Activated CD4-positive, alpha-beta T cell treated with anti-CD3 and anti-CD28 coated beads, Interleukin-2, amount 50 U/mL, for 1 hour (primary cell): ENCODE measurements at places on chromosomes 2 and 18.

- DNase-seq, result no peak
Measured at GRCh38 chr2:85926526-85926925, 37.7 kb upstream of the ST3GAL5 start.

DNA sequence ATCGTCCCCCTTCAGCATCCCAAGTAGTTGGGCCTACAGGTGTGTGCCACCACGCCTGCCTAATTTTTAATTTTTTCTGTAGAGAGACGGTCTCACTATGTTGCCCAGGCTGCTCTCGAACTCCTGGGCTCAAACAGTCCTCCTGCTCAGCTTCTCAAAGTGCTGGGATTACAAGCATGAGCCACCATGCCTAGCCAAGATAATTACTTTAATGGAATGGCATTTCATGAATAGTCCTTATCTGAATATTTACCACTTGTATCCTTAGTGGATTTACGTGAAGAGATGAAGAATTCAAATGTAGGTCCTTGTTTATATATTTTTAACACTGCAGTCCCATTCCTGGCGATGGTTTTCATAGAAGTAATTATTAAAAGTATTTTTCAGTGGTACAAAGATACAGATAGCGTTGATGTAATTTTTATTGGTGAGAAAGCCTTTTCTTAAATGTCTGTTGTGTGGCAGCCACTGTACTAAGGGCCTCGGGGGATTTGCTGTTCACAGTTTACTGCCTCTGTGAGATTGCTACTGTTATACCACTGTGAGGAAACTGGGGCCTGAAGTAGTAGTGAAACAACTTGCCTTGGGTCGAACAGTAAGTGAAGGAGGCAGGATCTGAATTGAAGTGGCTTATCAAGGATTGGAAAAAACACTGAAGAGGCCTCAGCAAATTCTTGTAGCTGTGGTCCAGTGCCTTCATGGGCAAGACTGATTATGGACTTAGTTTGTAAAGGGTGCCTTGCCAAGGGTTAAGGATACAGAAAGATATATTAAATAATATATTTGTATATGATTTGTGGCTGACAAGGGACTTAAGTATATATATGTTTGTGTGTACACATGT is 151.2 kb downstream of the PRPF40A start:
- no peak for DNase-seq

DNA sequence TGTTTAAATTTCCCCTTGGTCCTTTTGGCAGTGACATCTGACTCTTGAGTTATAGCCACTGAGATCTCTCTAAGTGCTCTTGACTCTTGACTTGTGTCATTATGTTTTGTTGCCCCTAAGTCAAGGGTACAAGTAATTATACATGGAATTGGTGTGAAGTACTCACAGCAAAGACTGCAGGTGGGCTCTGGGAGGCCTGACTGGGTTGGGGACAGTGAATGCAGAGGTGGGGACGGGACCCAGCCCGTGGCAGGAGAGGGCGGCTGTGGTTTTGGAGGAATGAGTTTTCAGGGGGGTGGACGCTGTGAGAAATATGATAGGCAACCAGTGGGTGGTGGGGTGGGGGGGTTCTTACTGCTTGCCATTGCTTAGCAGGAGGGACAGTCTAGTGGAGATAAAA is 97.8 kb downstream of the NCK2 start:
- no peak for DNase-seq

GRCh38 chr18:67615876-67616275 is 99.4 kb upstream of the DSEL start:
- DNase-seq, result no peak

DNA sequence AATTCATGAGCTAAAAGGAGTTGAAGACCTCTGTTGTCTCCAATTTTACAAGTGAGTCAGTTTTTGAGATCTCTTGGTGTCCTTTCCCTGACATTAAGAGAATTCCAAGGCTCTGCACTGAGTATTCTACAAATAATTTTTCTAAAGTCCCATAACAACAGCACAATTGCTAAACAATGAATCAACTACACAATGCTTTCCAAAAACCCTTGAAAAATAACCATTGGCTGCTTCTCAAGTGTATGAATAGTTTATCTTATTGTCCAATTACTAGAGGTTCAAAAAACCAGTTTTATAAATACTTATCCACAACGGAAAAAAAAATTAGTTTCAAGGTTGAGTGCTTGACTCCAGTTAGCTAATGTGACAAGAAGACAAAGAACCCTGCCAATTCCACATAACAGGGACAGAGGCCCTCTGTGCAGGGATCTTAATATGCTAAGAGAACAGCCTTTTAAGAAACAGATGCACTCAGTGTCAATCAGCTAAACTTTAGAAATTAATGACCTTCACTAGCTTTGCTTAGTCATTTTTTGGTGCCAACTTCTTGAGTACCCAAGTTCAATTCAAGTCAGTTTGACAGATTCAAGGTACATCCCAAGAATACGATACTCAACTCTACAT is 266.6 kb upstream of the CYP26B1 start:
- DNase-seq, result no peak

- no peak for DNase-seq
Measured at GRCh38 chr18:59986139-59986538, 86.3 kb downstream of the PMAIP1 start.

DNA sequence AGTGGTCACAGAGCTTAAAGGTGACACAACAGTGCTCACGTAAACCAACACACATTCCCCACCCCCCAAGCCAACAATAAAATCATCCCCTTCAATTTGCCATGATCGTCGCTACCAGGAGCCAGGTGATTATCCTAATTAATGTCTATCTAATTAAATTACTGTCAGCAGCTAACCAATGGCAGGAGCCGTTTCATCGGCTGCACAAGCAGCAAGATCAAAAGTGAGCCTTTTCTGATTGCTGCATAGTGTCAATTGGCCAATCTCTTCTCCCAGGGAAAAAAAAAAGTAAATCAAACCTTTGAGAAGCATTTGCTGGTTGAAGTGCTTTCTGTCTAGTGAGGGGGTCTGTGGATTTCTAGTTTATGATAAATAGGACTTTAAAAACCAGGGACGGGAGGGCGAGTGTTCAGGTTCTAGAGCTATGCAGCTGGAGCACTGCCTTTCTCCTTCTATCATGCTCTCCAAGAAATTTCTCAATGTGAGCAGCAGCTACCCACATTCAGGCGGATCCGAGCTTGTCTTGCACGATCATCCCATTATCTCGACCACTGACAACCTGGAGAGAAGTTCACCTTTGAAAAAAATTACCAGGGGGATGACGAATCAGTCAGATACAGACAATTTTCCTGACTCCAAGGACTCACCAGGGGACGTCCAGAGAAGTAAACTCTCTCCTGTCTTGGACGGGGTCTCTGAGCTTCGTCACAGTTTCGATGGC is at the start of gene TBR1:
TBR1 (plus strand) TSS at position 311 of the 721 bp plus-strand sequence; CDS start at position 425, 114 bp downstream.
- no peak for DNase-seq

- no peak for DNase-seq
Measured at GRCh38 chr2:67232936-67233335, 164.2 kb upstream of the ETAA1 start.

GRCh38 chr2:183014005-183014404 is 24.3 kb downstream of the NCKAP1 start:
- no peak for DNase-seq

- no peak for DNase-seq
Measured at GRCh38 chr2:50356858-50357257, 675.1 kb downstream of the NRXN1 start.

- no peak for DNase-seq
Measured at GRCh38 chr2:31694444-31694843, 113.7 kb upstream of the SRD5A2 start.

DNA sequence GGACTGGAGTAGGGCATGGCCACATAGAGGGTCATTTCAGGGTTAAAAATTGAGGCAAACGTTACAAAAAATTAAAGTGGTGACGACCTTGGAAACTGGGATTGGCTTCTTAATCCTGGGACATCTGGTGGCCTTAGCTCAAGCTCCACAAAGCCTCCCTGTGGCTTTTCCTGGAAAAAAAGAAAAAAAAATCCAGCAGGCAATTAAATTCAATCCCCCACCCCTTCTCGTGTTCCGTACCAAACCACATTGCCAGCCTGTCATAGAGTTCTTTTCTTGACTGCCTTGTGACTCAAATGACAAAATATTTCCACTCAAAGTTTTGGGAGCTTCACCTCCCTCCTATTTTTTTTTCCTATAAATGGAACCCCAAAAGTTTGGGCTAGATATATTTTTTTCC is 195.6 kb downstream of the HRH4 start:
- DNase-seq, result no peak

DNA sequence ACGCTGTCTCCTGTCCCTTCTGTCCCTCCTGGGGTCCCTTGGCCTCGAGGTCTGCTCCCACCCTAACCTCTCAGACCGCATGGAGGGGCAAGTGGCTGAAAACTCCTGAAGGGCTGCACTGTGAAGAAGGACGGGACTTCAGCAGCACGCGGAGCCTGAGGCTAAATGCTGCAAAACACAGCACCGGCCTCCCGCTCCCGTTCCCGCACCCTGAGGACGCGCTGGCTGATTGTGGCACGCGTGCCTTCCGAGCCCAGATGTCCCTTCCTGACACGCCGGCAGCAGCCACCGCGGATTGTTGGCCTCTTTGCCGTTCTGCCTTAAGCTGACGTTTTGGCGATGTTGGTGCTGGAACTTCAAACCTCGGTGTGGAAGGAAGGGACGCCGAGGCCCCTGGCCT is 125.9 kb upstream of the CTDP1 start:
- DNase-seq, result no peak

- no peak for DNase-seq
Measured at GRCh38 chr2:54353216-54353615, 97.2 kb upstream of the TSPYL6 start.

DNA sequence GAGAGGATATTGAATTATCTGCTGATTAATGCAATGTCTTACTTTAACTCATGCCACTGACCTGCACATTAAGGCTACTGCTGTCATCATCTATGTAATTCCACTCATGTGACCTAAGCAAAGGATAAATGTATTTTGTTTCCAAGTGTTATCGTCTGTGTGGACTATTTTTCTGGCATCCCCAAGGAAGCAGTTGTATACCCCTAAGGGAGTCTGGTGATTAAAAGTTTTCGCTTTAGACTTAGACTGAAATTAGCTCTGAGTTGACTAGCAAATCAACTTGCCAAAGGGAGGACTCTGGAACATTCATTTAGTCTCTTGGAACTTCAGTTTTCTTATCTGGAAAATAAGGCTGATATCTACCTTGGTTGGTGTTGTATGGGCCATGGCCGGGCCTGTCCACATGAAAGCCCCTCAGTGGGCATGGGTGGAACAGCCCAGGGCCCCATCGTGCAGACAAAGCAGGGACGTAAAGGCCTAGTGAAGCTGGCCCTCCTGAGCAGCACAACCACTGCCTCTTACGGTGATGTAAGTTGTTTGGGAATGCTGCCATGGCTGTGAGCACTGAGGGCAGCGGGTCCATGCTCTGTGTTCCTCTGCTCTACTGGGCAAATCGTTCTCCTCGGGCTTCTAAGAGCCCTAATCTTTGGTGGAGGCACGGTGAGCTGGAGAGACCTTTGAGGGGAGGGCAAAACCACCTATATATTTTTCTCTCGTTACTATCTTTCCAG is 144.4 kb upstream of the RNF152 start:
- no peak for DNase-seq

GRCh38 chr18:65464361-65464760 is 286.5 kb upstream of the CDH7 start:
- DNase-seq, result no peak

GRCh38 chr2:1777781-1778180 is 33.5 kb upstream of the PXDN start:
- no peak for DNase-seq
